Vagina (tissue), 2 donors: ENCODE measurements at places on chromosomes 7 and 10. TPM values are rescaled to one million over a fixed set of nuclear protein-coding genes. Genes with fewer than 3 reads are reported as not detected.

Gene TES
- total RNA-seq = 87.7 TPM

Gene DNAJC12
- 2.7 TPM for total RNA-seq

Gene LMOD2
- not detected for total RNA-seq

Gene SSC4D
- not detected for total RNA-seq

Gene GNAT3
- not detected for total RNA-seq

Gene SND1
- 85.9 TPM for total RNA-seq

Gene GSTO2
- 13.8 TPM for total RNA-seq

Gene GET4
- total RNA-seq = 35.8 TPM

Gene NPFFR1
- not detected for total RNA-seq

Gene OR6B1
- not detected for total RNA-seq

GRCh38 chr7:116417593-116418345, 81.8 kb upstream of the CAV2 start:
- H3K36me3 ChIP-seq = no peaks in the 10 kb centered on the region
- H3K4me1 ChIP-seq = no peaks in the 10 kb centered on the region
- H3K27me3 ChIP-seq = no peaks in the 10 kb centered on the region
- H3K27ac ChIP-seq = no peak overlapping the region
- no peak overlapping the region for H3K4me3 ChIP-seq
- DNase-seq = no peak

DNA sequence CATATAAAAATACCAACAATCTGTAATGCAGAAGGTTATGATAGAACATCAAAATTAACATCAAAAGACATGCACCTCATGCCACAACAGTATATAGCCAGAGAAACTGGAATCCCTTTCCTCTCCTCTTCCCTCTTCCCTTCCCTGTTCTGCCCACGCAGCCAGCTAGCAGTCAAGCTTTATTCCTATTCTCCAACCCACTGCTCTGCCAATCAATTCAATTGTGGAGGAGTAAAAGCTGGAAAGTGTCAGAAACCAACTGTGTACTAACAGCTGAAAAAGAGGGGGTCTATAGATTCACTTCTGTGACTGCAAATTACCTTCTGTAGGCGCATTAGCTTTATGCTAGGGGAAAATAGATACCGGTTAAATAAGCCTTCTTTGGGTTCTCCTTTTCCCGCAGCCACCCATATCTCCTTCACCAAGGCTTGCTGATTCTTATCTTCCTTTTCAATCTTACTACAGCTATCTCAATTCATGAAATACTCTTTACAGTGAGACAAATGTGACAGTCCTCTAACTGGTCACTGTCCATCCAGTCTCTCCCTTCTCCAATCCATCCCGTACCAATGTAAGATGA, 16.3 kb downstream of the ABI1 start:
- H3K4me3 ChIP-seq = no peak overlapping the region
- DNase-seq = no peak
- no peaks in the 10 kb centered on the region for H3K36me3 ChIP-seq
- no peaks in the 10 kb centered on the region for H3K27me3 ChIP-seq
- H3K27ac ChIP-seq = no peak overlapping the region

GRCh38 chr10:85319826-85320225, 991.4 kb downstream of the CCSER2 start:
- no peaks in the 10 kb centered on the region for H3K4me1 ChIP-seq
- no peaks in the 10 kb centered on the region for H3K27me3 ChIP-seq
- H3K4me3 ChIP-seq = no peak overlapping the region
- H3K36me3 ChIP-seq = no peaks in the 10 kb centered on the region
- DNase-seq = no peak

DNA sequence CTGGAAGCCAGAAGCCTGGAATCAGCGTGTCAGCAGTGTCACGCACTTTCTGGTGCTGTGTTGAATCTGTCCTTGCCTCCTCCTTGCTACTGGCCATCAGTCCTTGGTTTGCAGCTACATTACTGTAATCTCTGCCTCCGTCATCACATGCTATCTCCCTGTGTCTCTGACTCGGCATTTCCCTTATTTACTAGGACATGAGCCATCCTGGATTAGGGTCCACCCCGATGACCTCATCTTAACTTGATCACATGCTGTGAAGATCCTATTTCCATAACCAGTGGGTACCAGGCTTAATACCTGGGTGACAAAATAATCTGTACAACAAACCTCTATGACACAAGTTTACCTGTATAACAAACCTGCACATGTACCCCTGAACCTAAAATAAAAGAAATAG, 518.0 kb upstream of the KLF6 start:
- H3K4me3 ChIP-seq = no peak overlapping the region
- no peak overlapping the region for H3K27ac ChIP-seq
- H3K4me1 ChIP-seq = no peaks in the 10 kb centered on the region
- no peaks in the 10 kb centered on the region for H3K27me3 ChIP-seq
- DNase-seq = no peak
- no peaks in the 10 kb centered on the region for H3K36me3 ChIP-seq

- H3K4me3 ChIP-seq = no peak overlapping the region
- DNase-seq = no peak
- no peak overlapping the region for H3K27ac ChIP-seq
- no peaks in the 10 kb centered on the region for H3K36me3 ChIP-seq
Measured at GRCh38 chr7:10998996-10999757, 25.5 kb downstream of the PHF14 start.

DNA sequence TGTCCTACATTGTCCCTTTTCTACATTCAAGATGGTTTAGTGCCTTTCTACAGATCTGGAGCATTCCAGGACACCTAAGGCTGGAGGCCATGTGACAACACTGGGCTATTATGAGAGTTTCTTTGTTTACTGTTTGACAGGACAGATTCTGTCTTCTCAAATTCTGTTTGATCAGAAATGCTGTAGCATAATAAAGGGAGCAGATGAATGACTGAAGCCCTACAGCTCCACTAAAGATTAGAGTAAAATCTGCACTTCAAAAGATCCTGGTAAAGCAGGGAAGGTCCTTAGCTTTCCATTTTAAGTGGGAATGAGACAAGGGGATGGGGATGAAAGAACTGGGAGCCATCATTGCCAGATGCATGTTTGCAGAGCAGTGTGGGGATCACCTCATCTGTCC, 38.4 kb downstream of the TMEM229A start:
- DNase-seq = no peak
- H3K36me3 ChIP-seq = no peaks in the 10 kb centered on the region
- H3K4me3 ChIP-seq = no peak overlapping the region

DNA sequence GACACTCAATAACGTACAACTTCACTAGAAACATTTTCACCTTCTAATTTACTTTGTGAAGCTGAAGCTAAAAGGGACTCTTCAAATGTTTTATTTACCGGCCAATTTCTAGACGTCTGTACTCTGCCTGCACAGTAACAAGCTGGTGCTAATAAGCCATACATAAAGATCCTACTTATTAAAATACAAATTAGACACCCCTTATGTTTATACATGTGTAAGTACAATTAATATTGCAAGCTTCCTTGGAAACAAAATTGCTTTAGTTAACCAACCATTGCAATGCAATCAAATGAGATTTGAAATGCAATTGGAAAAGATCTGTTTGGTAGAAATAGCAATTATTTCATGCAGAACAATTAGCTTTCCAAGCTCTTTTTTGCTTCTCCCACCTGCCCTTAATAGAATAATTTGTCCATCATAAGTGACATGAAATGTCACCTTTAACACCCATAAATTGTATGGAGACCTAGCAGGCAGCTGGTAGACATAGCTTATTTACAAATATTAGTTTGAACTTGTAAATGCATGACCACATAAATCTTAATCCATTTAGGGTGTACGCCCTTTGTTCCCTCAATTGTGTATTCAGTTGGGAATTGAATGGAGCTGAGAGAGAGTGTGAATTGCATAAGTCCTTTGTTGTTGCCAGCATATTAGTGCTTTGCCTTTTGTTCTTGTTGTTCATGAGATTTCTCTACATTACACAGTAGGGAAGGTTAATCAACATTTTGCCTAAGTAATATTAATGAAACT, 277.1 kb downstream of the CACNA2D1 start:
- H3K4me3 ChIP-seq = no peak overlapping the region
- no peaks in the 10 kb centered on the region for H3K4me1 ChIP-seq
- no peaks in the 10 kb centered on the region for H3K27me3 ChIP-seq
- no peak overlapping the region for H3K27ac ChIP-seq
- DNase-seq = no peak

DNA sequence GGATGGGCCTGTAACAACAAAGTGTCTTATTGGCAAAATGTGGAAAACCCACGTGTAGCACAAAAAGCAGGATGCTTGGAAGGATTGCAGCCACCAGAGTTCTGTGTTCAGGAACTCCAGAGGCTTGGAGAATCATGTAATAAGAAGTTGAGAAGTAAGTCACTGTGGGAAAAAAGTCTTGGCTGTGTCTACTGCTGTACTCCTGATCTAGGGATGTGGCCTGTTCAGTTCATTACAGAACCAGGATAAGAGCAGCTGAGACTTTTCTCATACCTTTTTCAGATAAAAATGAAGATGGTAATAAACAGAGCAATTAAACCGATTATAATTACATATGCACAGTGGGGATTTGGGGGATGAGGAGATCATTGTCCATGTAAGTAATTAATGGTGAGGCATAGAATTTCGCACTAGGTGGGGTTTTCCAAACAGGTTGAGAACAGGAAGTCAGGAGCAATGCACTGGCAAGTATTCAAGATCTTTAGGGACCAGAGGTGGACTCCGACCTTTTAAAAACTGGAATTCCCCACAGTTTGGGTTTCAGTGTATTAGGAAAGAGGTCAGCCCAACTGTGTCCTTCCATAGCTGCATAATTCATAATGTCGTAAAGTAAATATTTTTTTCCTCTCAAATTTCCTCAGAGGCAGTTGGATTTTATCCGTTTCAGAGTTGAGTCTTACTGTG, 281.7 kb downstream of the FRMD4A start:
- no peaks in the 10 kb centered on the region for H3K4me1 ChIP-seq
- H3K36me3 ChIP-seq = no peaks in the 10 kb centered on the region
- H3K27ac ChIP-seq = no peak overlapping the region
- DNase-seq = no peak
- no peaks in the 10 kb centered on the region for H3K27me3 ChIP-seq
- no peak overlapping the region for H3K4me3 ChIP-seq

DNA sequence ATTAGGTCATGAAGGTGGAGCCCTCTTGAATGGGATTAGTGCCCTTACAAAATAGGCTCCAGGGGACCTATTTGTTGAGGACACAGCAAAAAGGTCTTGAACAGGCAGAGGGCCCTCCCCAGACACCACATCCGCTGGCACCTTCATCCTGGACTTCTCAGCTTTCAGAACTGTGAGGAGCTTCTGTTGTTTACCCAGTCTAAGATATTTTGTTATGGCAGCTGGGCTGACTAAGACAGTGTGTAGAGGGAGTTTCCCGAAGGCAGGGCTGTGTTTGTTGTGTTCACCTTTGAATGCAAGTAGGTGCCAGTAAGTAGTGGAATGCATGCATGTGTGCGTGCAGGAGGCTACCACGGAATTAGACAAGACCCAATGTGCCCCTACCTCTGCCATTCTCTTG, 106.7 kb downstream of the PTPRE start:
- no peaks in the 10 kb centered on the region for H3K27me3 ChIP-seq
- H3K27ac ChIP-seq = no peak overlapping the region
- no peak overlapping the region for H3K4me3 ChIP-seq
- no peaks in the 10 kb centered on the region for H3K36me3 ChIP-seq

DNA sequence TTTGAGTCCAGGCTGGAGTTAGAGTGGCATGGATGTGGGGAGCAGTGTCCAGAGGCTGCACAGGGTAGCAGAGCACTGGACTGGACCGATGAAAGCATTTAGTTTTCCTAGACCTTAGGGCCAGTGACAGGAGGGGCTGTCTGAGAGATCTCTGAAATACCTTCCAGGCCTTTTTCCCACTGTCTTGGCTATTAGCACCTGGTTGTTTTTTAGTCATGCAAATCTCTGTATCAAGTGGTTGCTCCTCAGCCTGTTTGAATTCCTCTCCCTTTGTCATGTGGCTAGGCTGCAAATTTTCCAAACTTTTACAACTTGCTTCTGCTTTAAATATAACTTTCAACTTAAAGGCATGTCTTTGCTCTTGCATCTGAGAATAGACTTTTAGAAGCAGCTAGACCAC, 504.3 kb upstream of the VSTM2A start:
- H3K27me3 ChIP-seq = no peaks in the 10 kb centered on the region
- no peak overlapping the region for H3K27ac ChIP-seq
- no peaks in the 10 kb centered on the region for H3K36me3 ChIP-seq
- DNase-seq = no peak
